ENCODE measurements at places on chromosomes 7 and 10.

DNA sequence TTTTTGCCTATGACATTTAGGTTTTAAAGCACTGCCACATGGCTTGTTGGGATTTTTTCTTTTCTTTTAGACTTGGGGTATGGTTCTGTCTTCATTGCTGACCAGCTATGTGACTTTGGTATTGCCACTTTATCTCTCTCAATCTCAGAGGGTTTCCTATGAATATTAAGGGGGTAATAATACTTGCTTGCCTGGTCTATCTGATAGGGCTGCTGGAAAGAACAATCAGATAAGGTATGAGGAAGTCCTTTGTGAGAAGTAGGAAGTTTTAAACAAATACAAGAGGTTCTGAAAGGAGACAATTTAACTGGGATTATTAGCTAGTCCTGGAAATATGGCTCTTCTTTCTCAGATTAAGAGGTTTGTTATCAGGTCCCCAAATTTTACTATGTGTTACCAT, 80.8 kb downstream of the ZNF92 start:
- DNase-seq, result no peak

- no peak for DNase-seq
These were observed 84.4 kb downstream of the ZRANB1 start for GRCh38 chr10:125026036-125026931.

- DNase-seq, result no peak
These were observed 222.4 kb downstream of the CACNA2D1 start for GRCh38 chr7:82221152-82221674.

GRCh38 chr10:119231654-119232053, 24.3 kb downstream of the GRK5 start:
- DNase-seq, result no peak

- DNase-seq, result no peak
These were observed 31.8 kb downstream of the BAMBI start for GRCh38 chr10:28709001-28709710.

GRCh38 chr7:117338020-117338419, 15.2 kb upstream of the WNT2 start:
- no peak for DNase-seq

- DNase-seq, result peak; percentile 59
These were observed 262.5 kb downstream of the TCERG1L start for GRCh38 chr10:131049016-131049415.
